ENCODE measurements at places on chromosomes 3 and 15. TPM values are rescaled to one million over a fixed set of nuclear protein-coding genes. Genes with fewer than 3 reads are reported as not detected.
A peak's percentile ranks its signal among the peaks of the same experiment; 100 is the strongest.

The CPNE9 gene
- not detected for total RNA-seq

DNA sequence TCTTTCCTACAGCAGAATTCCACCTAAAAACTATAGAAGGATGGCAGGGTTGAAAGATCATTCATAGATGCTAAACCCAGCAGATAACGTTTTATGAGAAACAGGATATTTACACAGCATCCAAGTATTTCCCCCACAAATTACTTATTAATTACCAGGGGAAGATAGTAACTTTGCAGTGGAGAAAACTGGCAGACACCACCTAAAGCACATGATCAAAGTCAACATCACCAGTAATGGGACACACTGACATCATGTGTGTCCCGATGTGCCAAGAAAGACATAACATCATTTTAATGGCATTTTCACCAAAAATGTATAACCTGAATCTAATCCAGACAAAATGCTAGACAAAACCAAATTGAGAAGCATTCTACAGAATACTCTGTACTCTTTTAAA, 220.4 kb upstream of the THBS1 start:
- no peaks in the 10 kb centered on the region for H3K36me3 ChIP-seq
- no peak overlapping the region for H3K4me3 ChIP-seq
- no peaks in the 10 kb centered on the region for H3K27me3 ChIP-seq
- peak overlapping the region; percentile 100 for H3K27ac ChIP-seq
- H3K4me1 ChIP-seq, result peaks cover 82% of the 10 kb centered on the region
- DNase-seq, result peak; percentile 78

The IMPG2 gene
- 0.76 TPM for total RNA-seq

- H3K27ac ChIP-seq, result no peak overlapping the region
- no peak for DNase-seq
Measured at GRCh38 chr3:2504912-2505311, 406.2 kb downstream of the CNTN4 start.

- no peak for DNase-seq
- H3K4me3 ChIP-seq, result no peak overlapping the region
- no peaks in the 10 kb centered on the region for H3K27me3 ChIP-seq
- no peaks in the 10 kb centered on the region for H3K36me3 ChIP-seq
- H3K4me1 ChIP-seq, result peaks cover 18% of the 10 kb centered on the region
Measured at GRCh38 chr15:39396979-39397615, 183.8 kb upstream of the THBS1 start.

The CAMP gene
- total RNA-seq, result not detected

The PRR23B gene
- total RNA-seq, result not detected

DNA sequence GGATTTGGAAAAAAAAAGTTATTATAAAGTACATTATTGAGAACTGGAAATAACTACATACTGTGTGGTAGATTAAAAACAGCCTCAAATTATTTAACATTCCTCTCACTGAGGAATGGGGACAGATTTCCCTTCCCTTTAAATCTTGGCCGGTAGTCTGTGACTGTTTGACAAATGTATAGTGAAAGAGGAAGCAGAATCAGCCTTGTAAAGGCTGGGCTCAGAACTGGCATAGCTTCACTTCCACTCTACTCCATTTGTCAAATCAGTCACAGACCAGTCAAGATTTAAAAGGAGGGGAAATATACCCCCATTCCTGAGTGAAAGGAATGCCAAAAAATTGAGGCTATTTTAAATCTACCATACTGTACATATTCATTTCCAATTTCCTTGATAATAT, 18.2 kb upstream of the B4GALT4 start:
- no peak for DNase-seq
- H3K27me3 ChIP-seq, result peaks cover 2% of the 10 kb centered on the region
- no peaks in the 10 kb centered on the region for H3K4me1 ChIP-seq
- no peak overlapping the region for H3K27ac ChIP-seq

The GHSR gene
- not detected for total RNA-seq

DNA sequence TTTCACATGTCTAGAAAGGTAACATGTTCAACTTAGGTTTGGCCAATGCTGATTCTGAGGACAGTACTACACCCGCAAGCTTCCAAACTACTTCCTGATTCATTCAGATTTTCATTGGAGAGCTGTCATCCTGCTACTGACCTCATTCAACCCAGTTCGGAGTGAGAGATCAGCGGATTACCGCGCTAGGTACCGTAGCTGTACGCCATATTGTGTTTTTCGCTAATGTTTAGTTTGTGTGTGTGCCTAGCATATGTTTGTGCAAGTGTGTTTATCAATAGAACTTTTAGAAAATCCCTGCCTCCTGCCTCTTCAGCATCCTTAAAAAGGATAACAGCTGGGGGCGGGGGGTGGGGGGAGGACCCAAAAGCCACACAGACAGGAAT, 1.1 kb downstream of the ZBTB20 start:
- H3K27me3 ChIP-seq, result no peaks in the 10 kb centered on the region
- H3K4me1 ChIP-seq, result peaks cover 6% of the 10 kb centered on the region
- no peaks in the 10 kb centered on the region for H3K36me3 ChIP-seq
- peak overlapping the region; percentile 81 for H3K4me3 ChIP-seq
- DNase-seq, result peak; percentile 69

The NBEAL2 gene
- 84.7 TPM for total RNA-seq

GRCh38 chr3:128369121-128369703, 97.5 kb downstream of the DNAJB8 start:
- H3K4me3 ChIP-seq, result no peak overlapping the region
- H3K27ac ChIP-seq, result no peak overlapping the region
- no peaks in the 10 kb centered on the region for H3K36me3 ChIP-seq
- no peaks in the 10 kb centered on the region for H3K27me3 ChIP-seq
- peaks cover 3% of the 10 kb centered on the region for H3K4me1 ChIP-seq
- no peak for DNase-seq

- H3K27ac ChIP-seq, result no peak overlapping the region
- H3K36me3 ChIP-seq, result no peaks in the 10 kb centered on the region
- DNase-seq, result no peak
- H3K4me1 ChIP-seq, result peaks cover 27% of the 10 kb centered on the region
- no peaks in the 10 kb centered on the region for H3K27me3 ChIP-seq
Measured at GRCh38 chr3:71518089-71518488, 65.4 kb downstream of the FOXP1 start.

DNA sequence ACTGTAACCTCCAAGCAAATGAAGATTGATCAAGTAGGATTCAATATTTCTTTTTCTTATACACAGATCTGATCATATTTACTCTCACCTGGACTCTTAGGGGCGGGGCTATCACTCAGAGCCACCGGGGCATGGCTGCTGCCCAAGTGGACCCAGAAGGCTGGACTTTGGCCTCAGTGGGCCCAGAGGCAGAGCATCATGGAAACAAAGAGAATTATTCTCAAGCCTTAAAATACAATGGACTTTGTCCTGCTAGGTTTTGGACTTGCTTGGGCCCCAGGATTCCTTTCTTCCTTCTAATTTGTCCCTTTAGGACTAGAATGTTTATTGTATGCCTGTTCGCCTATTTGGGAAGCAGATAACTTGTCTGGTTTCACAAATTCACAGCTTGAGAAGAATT, 85.1 kb downstream of the SUCLG2 start:
- no peaks in the 10 kb centered on the region for H3K27me3 ChIP-seq
- no peaks in the 10 kb centered on the region for H3K36me3 ChIP-seq
- DNase-seq, result no peak
- H3K4me1 ChIP-seq, result peaks cover under 1% of the 10 kb centered on the region

The ECE2 gene
- not detected for total RNA-seq

DNA sequence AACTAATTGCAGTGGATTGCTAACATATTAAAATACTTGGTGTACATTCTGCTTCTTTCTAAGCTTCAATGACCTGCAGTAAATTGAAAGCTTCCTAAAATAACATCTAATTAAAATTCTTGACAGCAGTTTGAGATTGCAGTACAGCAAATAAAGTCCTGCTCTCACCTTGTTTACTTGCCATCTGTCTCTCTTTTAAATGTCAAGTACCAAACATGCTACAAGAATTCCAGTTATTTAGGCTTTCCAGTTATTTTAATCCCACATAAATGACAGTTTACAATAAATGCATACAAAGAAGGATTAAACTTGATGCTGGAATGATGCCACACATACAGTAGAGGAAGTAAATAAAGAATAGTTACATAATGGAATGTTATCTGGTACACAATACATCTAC, 33.2 kb downstream of the CBLB start:
- no peak for DNase-seq
- no peak overlapping the region for H3K27ac ChIP-seq
- H3K4me1 ChIP-seq, result peaks cover 2% of the 10 kb centered on the region

The C3orf22 gene
- not detected for total RNA-seq

The CASR gene
- total RNA-seq, result not detected

Data from endothelial cell of umbilical vein (primary cell).